ENCODE measurements at places on chromosomes 2 and 18.

DNA sequence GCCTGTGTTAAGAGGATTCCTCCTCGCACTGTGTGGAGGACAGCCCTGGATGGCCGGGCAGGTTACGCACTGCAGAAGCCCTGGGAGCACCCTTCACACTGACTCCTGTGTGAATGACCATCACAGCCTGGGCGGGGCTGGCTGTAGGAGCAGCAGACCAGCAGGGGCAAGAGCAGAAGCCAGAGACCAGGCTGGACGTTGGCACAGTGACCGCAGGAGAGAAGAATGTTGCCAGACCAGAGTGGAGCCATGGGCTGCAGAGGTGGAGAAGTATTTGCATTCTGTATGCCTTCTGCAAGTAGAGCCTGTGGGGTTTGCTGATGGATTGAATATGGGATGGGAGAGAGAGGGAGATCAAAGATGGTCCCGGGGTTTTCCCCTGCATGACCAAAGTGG lies 23.1 kb downstream of the LRRFIP1 start:
- DNase-seq: no peak

GRCh38 chr2:234377761-234378391 lies 119.0 kb downstream of the ARL4C start:
- DNase-seq: no peak

GRCh38 chr2:219417374-219417773 lies 803 bp upstream of the DES start:
- no peak for DNase-seq

DNA sequence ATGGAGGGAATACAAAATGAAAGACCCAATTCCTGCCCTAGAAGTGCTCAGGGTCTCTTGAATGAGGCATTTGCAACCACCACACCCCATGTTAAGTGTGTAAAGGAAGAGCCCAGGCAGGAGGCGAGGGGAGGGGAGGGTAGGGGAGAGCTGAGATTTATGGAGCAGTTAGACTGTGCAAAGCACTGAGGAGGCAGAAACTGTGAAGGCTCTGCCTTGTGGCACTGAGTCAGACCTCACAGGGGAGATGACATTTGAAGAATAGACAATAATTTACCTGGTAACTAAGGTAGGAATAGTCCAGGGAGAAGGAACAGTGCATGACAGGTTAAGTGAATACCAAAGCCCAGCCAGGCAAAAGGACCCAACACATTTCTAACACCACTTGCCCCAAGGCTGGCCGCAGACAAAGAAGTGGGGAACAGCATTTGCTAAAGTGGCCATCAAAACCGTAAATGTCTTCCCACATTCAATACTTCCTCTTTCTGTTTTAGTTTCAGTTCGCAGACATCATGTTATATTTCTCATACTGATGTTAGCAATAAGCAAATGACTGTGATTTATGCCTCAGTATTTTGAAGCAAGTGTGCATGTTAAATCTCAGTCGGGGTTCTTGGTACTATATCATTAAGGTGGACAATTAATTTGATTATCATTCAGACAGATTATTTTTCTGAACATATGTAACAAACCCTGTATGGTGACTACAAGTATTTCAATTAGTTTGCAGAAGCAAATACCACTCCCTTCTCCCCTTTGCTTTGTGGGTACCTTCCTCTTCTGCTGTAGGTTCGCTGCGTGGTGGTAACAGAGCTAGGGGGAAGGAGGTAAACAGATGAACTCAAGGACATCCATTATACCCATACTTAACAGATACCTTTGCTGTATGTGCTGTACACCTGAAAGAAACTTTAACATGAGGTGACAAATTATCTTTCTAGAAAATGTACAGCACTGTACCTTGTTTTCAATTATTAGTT lies 27.5 kb downstream of the CDH20 start:
- DNase-seq: no peak

GRCh38 chr18:6521803-6522418 lies 107.2 kb upstream of the L3MBTL4 start:
- no peak for DNase-seq

DNA sequence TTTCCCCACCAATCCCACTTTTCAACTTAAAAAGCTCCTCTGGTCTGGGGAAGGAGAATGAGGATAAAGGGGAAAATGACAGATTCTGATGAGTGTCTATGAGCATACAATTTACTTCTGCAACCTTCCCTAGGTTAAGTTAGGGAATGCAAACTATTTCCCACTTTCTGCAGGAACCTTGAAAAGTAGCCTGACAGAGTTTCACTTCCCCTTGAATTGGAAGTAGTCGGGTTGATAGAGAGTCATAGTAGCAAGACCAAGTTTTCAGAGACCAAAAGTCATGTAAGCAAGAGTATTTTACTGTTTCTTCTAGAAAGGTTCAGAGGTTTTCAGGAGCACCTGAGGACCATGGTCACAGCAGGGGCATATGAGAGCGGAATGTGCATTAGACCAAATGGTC lies 815.1 kb downstream of the CPS1 start:
- DNase-seq: no peak

- no peak for DNase-seq
Observed at GRCh38 chr18:21081426-21081825, 30.2 kb downstream of the ROCK1 start.

All from activated CD4-positive, alpha-beta T cell treated with anti-CD3 and anti-CD28 coated beads, Interleukin-2, amount 50 U/mL, for 24 hours (primary cell).